ENCODE measurements at places on chromosomes 2 and 18. TPM values are rescaled to one million over a fixed set of nuclear protein-coding genes. Genes with fewer than 3 reads are reported as not detected.

The PLB1 gene
- total RNA-seq: 6.8 TPM

DNA sequence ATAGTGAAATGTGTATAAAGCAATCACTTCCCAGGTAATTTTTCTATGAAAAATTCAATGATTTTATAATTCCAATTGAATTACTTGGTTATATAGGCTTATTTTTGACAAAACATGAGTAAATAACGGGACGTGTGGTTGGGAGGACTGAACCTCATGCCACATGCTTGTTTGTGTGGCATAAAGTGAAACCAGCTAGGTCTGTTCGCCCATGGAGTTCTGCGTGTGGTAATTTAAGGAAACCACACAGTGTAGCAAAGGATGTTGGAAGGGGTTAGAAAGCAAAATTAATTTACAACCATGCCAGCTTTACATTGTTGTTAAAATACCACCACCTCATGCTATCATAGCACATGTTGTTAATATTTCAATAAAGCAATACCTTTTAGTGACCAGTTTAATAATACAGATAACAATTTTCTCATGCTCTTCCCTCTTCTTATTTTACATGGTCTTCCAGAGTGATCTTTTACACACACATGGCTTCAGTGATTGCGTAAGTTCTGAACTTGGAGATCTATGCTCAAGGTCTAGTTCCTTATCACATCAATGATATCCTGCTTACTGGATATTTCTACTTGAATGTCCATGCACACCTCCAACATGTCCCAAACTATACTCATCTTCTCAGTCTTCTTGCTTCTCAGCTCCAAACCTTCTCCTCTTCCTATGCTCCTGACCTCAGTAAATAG lies 156.4 kb upstream of the ITGA4 start:
- no peak for DNase-seq

DNA sequence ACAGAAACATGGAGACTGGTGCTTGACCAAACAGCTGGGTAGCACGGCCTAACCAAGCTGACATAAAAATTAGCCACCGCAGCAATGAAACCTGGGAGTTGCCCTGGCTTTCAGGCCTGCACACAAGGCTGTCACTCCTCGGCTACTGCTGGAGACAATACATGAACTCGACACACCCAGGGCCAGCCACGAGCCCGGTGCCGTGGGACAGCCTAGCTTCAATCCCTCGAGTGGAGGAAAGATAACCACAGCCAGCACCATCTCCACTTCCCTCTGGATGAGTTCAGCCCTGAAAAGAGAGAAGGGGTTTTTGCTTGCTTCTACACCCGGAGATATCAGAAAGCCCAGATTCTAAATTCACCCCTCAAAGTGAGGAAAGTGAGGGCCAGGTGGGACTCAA lies 78.0 kb downstream of the BCL2L11 start:
- DNase-seq: no peak

The HRH4 gene
- total RNA-seq: not detected

The CD8B gene
- 2.5 TPM for total RNA-seq

- DNase-seq: no peak
Observed at GRCh38 chr2:216727346-216728122, 32.2 kb upstream of the IGFBP5 start.

DNA sequence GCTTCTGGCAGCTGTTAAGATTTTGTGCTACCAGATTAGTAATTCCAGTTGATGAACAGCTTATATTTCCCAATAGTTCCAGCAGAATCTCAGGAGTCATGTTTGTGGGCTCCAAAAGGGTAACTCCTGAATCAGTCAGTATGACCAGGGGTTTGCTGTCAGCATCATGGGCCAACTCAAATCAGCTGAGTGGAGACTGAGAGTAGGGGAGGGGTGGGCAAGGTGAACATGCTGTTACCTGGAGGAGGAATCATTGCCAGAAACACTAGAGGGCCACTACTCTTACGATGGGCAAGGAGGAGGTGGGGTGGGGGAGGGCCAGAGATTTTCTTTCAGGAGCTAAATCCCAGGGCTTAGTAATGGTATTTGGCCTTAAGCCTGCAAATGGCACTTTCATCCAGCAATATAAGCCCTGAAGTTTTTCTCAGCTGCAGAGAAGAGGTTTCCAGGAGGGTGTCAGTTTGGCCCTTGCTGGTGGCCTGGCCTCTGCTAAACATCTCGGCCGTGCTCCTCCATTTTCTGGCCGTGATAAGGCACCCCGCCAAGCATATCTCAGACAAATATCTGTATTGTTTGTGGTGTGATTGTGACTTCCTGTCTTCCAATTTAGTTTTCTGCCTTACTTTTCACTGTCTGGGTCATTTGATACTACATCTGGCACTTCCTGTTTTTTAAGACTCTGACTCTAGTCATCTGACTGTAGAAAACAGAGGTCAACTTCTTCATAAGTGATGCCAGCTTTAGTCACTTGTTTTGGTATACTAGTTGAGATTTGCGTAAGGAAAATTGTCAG lies 120.5 kb upstream of the CXCR4 start:
- DNase-seq: no peak

The CRYGC gene
- total RNA-seq: not detected

The FAM110C gene
- 48.7 TPM for total RNA-seq

DNA sequence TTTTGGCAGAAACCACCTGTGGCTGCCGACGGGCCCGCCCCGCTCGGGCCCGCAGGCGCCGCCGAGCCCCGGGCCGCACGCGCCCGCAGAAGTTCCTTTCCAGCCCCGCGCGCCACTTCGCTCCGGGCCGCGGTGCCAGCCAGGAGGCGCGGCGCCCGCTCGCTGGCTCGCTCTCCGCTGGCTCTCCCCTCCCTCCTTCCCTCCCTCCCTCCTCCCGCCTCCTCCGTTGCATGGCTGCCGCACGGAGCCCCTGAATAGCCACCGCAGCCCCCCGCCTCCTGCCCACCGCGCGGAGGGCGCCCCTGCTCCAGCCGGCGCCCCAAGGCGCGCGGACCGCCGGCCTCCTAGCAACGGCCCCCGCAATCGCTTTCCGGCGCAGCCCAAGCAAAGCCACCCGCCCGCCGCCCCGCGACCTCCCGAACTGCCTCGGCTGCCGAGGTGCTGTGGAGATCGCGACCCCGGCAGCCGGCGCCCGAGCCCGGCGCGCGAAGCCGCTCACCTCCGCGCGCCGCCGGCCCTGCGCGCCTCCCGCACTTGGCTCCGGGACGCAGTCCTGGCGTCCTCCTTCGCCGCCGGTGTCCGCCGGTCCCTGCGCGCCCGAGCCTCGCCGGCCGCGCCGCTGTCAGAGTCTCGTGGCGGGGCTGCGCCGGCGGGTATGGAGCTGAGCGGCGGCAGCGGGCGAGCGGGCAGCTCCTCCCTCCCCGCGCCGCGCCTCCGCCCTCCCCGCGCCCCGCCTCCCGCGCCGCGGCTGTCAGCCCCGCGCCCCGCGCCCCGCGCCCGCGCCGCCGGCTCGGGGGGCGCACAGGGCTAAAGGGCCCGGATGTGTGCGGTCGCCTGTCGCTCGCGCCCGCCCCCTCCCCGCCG lies at the start of gene ZBTB7C:
ZBTB7C (minus strand) TSS at position 657 of the 864 bp plus-strand sequence.
- peak; percentile 46 for DNase-seq

The PROM2 gene
- total RNA-seq: 65.6 TPM

DNA sequence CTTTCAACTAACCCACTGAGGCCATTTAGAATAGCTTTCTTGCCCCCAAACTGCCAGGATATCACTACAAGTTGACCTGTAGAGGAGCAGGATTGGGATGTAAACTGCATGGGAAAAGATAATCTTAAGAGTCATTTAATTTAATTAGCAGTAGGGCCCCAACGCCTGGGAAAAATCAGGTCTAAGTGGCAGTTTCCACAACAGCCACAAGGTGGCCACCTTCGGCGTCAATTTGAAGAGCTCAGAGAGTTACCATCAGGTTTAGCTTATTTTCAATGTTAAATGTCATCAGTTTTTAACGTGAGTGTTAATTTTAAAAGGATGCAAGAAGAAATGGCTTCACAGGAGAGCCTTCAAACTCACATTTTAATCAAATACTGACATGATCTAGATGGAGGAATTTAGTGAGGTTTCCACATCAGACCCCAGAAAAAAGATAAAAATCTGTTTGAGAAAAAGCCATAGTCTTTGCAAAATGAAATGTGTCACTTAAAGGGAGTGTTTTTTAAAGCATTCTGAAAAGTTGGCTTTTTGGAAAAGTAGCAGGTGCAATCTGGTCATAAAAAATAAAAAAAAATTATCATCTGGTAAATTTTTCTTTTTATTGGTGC lies 77.3 kb upstream of the UPP2 start:
- peak; percentile 49 for DNase-seq

DNA sequence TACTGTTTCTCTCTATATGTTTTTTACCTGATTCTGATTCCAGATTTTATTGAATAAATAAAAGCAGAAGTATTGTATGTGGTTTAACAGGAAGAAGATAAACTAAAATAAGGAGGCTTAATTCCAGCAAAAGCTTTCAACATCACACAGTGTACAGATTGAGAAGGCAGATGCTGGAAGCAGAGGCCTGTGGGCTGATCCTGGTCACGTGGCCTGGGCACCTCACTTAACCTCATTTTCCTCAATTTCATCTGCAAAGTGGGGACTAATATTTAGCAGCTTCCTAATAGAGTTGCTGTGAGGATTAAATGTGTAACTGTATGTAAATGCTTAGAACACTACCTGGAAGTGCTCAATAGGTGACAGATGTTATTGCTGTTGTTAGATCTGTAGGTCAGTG lies 58.0 kb downstream of the CDCA7 start:
- DNase-seq: no peak

The RRM2 gene
- total RNA-seq: 5.5 TPM

The FSIP2 gene
- total RNA-seq: 1.2 TPM

GRCh38 chr2:239601201-239601851 lies 200.5 kb upstream of the HDAC4 start:
- DNase-seq: no peak

The BOLL gene
- not detected for total RNA-seq

The GALR1 gene
- 0.06 TPM for total RNA-seq

DNA sequence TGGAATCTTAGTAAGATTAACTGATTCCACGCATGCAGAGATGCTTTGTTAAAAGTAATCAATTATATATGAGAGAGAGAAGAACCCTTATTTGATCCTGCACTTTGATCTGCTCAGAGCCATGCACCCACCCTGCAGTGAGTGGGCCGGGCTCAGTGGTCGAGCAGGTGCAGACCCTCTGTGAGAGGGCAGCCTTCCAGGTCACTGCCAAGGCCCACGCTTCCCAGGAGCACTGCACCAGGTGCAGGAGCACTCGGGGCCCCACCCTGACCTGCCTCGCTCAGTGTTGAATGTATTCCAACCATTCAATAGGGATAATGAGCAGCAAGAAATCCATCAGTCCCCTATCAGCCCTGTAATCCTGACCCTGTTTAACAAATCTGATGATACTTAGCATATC lies 126.9 kb downstream of the TMEM200C start:
- peak; percentile 70 for DNase-seq

DNA sequence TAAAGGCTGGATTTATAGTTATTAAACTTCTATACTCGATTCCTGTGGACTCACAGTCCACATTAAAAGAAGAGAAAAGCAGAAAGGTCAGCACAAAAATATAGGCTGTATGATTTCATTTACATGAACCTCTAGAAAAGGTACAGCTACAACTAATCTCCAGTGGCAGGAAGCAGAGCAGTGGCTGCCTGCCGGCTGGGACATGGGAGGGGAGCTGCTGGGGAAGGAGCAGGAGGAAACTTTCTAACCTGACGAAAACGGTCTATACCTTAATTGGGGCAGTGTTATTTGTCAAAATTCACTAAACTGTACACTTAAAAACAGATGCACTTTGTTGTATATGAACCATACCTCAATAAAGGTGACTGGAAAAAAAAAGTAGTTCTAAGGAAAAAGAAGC lies 26.7 kb downstream of the KCTD1 start:
- DNase-seq: no peak

GRCh38 chr18:39435996-39436395 lies 1870.4 kb upstream of the CELF4 start:
- DNase-seq: no peak

DNA sequence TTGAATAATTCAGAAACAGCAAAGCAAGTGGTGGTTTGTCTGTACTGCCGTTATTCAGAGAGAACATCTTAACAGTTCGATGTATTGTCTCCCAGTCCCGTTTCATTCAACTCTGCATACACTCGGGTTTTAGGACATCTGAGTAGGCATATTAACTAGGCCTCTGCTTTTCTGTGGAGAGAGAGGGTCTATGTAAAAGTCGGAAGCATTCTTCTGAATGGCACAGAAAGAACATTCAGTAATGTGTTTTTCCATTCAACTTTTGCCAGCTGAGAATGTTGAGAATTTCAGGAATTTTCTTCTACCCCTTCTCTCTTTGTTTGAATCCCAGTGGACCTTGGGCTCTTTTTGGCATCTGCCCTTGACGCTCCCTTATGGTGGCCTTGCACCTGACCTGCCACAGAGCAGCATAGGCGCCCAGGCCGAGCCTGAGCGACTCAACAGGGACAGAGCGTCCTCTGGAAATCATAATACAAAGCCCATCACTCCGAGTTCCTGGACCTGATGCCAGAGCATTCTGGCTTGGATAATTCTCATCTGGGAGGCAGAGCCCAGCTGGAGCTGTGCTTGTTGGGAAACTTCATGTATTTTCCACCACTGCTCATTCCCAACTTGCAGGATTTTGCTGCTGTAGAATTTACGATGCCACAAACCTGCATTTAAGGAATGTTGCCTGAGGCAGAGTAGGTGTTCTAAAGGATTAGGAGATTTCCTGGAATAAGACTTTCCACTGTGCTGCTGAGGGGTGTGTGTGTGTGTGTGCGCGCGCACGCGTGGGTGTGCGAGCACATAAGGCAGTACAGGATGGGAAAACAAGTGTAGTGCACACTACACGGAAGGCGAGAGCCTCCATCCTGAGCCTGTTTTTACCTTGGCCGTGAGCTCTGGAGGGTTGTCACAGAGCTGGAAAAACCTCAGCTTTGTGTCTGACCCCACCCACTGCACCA lies 77.2 kb upstream of the TXNDC2 start:
- DNase-seq: no peak

- no peak for DNase-seq
Observed at GRCh38 chr2:104430359-104430740, 423.6 kb upstream of the POU3F3 start.

DNA sequence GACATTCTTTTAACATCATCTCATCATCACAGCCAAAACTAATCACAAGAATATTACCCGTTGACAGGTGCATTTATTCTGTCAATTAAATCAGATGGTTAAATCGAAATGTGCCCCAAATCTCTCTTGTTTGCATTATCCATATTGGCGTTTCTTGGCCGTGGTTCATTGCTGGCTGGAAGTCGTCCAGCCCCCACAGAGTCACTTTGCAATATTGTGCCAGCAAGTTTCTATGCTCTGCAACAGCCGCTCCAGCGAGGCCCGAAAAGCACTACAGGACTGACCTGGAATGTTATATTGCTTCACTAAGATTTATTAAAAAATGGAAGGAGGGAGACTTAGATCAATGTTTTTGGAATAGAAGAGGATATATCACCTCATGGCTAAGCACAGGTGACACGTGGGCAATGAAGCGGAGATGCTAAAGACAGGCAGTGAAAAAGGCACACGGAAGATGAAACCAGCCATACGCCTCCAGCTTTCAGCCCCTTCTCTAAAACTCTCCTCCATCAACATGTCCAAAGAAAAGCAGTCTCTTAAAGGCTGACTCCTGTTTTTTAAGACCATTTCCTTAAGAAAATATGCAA lies 176.8 kb upstream of the VRK2 start:
- DNase-seq: no peak

GRCh38 chr2:134198006-134198634 lies 55.8 kb upstream of the MGAT5 start:
- DNase-seq: no peak

GRCh38 chr2:12514631-12515437 lies 201.9 kb upstream of the TRIB2 start:
- no peak for DNase-seq

- no peak for DNase-seq
Observed at GRCh38 chr2:222797871-222798270, 63.0 kb upstream of the ACSL3 start.

The PASK gene
- 26.0 TPM for total RNA-seq

- peak; percentile 54 for DNase-seq
Observed at GRCh38 chr2:118112771-118113334, 24.6 kb downstream of the INSIG2 start.

Data from kidney (tissue), 22 donors.